ENCODE measurements at places on chromosomes 6 and 20. TPM values are rescaled to one million over a fixed set of nuclear protein-coding genes. Genes with fewer than 3 reads are reported as not detected.

GRCh38 chr6:116924245-116924644 lies 47.2 kb downstream of the RFX6 start:
- no peaks in the 10 kb centered on the region for H3K27me3 ChIP-seq
- no peaks in the 10 kb centered on the region for H3K4me1 ChIP-seq
- H3K27ac ChIP-seq: no peak overlapping the region
- no peak overlapping the region for H3K4me3 ChIP-seq
- DNase-seq: no peak
- no peaks in the 10 kb centered on the region for H3K36me3 ChIP-seq

- H3K27ac ChIP-seq: no peak overlapping the region
- H3K4me1 ChIP-seq: no peaks in the 10 kb centered on the region
- H3K36me3 ChIP-seq: no peaks in the 10 kb centered on the region
- H3K27me3 ChIP-seq: no peaks in the 10 kb centered on the region
- H3K4me3 ChIP-seq: no peak overlapping the region
These were observed 712.5 kb upstream of the NRSN1 start for GRCh38 chr6:23413327-23414050.

GRCh38 chr6:12603673-12604049 lies 112.9 kb upstream of the PHACTR1 start:
- no peak for DNase-seq
- H3K27me3 ChIP-seq: no peaks in the 10 kb centered on the region
- H3K36me3 ChIP-seq: no peaks in the 10 kb centered on the region
- no peak overlapping the region for H3K4me3 ChIP-seq

ZC2HC1B gene
- not detected for total RNA-seq

DNA sequence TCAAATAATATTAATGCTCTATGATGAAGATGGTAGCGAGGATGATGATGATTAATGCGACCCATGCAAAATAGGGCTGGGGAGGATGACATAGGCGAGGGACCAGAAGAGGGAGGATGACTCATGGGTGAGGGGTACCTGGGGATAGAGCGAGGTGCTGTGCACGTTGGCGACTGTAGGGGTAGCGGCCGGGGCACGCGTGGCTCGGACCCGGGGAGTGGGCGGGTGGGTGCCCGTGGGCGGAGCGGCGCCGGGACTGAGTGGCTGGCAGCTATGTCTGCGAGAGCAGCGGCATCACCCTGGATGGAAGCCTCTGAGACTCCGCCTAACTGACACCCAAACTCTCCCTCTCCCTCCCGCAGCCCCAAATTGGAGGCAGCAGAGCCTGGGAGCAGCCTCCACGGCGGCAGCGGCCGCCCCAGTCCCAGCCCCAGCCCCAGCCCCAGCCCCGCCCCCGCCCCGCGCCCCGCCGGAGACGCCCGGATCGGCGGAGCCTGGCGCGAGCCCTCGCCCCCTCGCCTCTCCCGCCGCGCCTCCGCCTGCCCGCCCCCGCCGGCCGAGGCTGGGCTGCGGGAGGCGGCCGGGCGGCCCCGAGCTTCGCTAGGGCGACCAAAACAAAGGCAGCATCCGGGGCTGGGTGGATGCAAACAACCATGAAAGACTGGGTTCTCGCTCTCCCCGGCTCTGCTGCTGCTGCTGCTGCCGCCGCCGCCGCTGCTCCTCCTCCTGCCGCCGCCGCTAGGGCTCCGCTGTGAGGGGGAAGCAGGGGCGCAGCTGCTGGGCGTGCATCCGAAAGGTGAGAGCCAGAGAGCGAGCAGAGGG lies at the start of gene RIMS1:
RIMS1 (plus strand) TSS at position 367 of the 822 bp plus-strand sequence. CDS start 474 bp downstream, outside the sequence.
- H3K4me3 ChIP-seq: peak within 1 kb of the TSS; percentile 13
- H3K27ac ChIP-seq: no peak within 1 kb of the TSS
- DNase-seq: peak; percentile 7
- H3K36me3 ChIP-seq: no peaks in the 10 kb centered on the region

MLN gene
- 0.61 TPM for total RNA-seq

GRCh38 chr6:159082039-159082815 lies 37.4 kb upstream of the TAGAP start:
- no peak overlapping the region for H3K4me3 ChIP-seq
- no peak overlapping the region for H3K27ac ChIP-seq
- no peaks in the 10 kb centered on the region for H3K27me3 ChIP-seq
- DNase-seq: no peak

DNA sequence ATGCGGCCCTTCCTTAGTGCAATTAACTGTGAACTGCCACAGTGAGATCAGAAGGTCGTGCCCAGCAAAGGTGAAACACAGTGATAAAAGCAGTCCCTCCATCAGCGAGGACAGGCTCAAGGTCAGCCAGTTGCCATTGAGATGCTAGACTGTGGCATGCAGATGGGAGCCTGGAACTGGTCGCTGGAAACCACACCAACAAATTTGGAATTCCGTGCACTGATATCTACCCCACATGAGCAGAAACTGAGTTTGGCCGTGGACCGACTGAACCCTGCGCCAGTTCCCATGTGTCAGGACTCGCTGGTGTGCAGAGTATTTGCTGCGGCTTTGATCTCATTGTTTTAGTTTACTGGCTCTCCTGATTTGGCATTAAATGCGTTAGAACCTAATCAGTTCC lies 125.6 kb upstream of the QKI start:
- no peaks in the 10 kb centered on the region for H3K4me1 ChIP-seq
- no peaks in the 10 kb centered on the region for H3K36me3 ChIP-seq
- H3K27me3 ChIP-seq: no peaks in the 10 kb centered on the region
- no peak overlapping the region for H3K4me3 ChIP-seq
- DNase-seq: no peak

CYP21A2 gene
- total RNA-seq: 0.24 TPM

CCN6 gene
- total RNA-seq: not detected

GRCh38 chr6:31729515-31729978 lies 448 bp upstream of the DDAH2 start:
- peaks cover 27% of the 10 kb centered on the region for H3K4me1 ChIP-seq
- H3K27ac ChIP-seq: peak overlapping the region; percentile 61
- H3K27me3 ChIP-seq: no peaks in the 10 kb centered on the region
- H3K36me3 ChIP-seq: peaks cover 23% of the 10 kb centered on the region
- H3K4me3 ChIP-seq: peak overlapping the region; percentile 71

Data from thymus (tissue), 14 donors.